Activated T-cell treated with anti-CD3 and anti-CD28 coated beads, Interleukin-2, amount 50 U/mL, for 72 hours (primary cell): ENCODE measurements at places on chromosomes 5 and 9.

GRCh38 chr9:37753489-37754190 is at the start of gene TRMT10B:
TRMT10B (plus strand) TSS chr9:37753805; CDS start chr9:37761932, 8,127 bp downstream.
- peak; percentile 77 for DNase-seq

DNA sequence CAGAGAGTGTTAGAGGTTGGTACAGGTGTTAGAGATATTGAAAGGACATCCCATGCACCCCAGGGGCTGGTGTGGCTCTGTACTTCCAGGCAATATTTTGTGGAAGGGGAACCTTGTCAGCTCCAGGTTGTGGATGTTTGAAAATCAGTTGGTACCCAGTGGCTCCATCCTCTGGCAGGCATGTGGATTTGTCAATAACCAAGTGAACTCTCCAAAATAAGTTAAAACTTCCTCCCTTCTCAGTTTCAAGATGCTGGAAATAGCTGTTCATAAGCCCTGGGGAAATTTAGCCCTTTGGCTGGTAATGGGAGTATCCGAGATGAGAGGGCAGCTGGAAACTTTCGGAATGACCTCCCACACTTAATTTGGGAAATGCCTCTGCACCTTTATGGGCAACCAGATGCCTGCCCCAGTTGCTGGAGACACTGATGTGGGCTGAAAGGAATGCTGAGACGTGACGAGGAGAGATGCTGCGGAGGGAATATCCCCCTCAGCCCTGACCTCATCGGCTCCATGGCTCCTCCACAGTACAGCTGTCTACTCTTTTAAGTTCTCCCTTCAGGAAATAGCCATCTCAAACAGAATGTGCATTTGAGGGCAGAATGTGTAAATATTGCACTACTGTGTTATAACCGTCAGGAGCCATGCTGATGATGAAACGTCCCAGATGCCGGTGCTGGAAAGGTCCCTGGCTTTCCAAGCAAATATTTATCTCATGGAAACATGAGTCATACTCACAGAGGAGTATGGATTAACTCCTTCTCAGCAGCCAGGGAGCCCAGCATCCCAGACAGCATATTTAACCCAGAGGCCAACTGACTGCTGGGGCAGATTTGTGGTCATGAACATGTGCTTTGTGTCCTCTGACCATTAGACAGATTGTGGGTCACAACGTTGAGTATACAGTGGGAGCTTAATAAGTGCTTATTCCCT is 29.5 kb downstream of the TGFBI start:
- no peak for DNase-seq

- DNase-seq: peak; percentile 55
These were observed 24.7 kb upstream of the CETN3 start for GRCh38 chr5:90434116-90434714.

DNA sequence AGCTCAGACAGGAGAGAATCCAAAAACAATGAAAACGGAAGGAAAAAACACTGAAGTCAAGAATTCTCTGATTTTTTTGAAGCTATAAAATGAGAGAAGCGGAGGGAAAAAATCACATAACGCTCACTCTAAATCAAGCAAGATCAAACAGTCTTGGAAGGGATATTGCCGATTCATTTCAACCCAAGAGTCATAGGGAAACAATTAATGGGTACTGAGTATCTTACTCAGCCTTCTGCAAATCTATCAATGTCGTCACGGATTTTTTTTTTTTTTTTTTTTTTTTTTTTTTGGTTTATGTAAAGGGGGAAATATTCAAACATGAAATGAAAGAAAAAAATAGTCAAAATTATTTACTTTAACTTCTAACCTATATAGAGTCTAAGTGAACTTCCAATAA is 9.5 kb downstream of the MEF2C start:
- no peak for DNase-seq

DNA sequence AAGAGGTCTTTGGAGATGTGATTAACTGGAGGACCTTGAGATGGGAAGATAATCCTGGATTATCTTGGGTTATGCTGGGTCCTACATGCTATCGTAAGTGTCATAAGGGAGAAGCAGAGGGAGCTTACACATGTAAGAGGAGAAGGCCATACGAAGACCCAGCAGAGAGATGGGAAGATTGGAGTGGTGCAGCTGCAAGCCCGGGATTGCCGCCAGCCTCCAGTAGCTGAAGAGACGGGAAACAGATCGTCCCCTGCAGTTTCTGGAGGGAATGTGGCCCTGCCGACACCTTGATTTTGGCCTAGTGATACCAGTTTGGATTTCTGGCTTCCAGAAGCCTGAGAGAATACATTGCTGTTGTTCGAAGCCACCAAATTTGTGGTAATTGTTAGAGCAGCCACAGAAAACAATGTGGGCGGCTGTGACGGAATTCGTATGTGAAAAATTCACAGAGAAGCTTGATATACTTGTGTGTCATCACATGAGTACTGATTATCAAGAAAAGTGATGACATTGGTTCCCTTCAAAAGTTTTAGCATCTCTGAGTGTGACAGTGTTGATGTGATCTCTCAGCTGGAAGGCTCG is 86.9 kb downstream of the CYFIP2 start:
- DNase-seq: peak; percentile 61

DNA sequence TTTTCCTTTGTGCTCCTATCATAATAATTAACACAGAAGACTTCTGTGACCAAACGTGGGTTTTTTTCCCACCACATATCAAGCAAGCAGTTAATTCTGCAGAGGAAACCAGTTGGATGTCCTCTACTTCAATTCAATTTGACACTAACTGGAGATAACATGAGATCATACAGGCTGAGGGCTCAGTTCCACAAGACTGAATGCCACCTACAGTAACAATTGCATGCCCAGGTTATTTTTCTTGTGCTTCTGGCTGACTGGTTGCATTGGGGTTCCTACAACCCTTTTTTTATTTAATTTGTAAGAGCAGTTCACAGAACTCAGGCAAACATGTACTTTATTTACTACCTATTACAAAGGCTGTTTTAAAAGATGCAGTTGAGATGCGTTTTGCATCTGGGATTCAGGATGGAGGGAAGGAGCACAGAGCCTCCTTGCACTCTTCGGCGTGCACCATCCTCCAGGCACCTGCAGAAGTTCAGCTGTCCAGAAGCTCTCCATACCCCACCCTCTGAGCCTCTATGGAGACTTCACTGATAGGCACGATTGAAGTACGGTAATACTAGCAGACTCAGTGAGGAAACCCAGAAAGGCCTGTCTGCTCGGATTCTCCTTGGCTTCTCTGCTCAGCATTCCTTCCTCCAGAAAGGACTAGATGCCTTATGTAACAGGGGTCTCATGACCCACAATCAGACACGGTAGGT is 425.2 kb upstream of the CDH9 start:
- DNase-seq: no peak

- DNase-seq: no peak
These were observed 62.0 kb upstream of the RANBP3L start for GRCh38 chr5:36363744-36364143.

DNA sequence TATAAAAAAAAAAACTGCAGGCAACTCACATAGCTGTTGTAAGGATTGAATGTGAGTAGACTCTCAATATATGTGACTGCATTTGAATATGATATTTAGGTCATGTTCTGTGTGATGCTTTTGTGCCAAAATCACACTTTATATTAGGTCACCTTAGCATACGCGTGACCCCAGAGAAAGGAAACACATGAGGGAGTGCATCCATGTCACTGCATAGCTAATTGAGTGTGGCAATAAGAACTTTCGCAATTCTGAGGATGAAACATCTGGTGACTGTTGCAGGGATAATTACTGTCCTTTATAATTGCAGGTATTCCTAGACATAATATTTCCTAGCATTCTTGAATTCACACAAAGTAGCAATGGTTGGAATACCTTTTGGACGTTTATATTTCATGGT is 459.5 kb upstream of the KLF4 start:
- DNase-seq: no peak

- DNase-seq: no peak
These were observed 175.5 kb upstream of the SPRY4 start for GRCh38 chr5:142500227-142500905.

- DNase-seq: no peak
These were observed 72.1 kb upstream of the SREK1 start for GRCh38 chr5:66072031-66072430.

GRCh38 chr5:152437866-152438265 is 32.8 kb upstream of the NMUR2 start:
- DNase-seq: no peak

- peak; percentile 8 for DNase-seq
These were observed 214.3 kb upstream of the GRIA1 start for GRCh38 chr5:153276151-153276550.

GRCh38 chr9:76729980-76730737 is 34.1 kb upstream of the PCA3 start:
- DNase-seq: no peak

DNA sequence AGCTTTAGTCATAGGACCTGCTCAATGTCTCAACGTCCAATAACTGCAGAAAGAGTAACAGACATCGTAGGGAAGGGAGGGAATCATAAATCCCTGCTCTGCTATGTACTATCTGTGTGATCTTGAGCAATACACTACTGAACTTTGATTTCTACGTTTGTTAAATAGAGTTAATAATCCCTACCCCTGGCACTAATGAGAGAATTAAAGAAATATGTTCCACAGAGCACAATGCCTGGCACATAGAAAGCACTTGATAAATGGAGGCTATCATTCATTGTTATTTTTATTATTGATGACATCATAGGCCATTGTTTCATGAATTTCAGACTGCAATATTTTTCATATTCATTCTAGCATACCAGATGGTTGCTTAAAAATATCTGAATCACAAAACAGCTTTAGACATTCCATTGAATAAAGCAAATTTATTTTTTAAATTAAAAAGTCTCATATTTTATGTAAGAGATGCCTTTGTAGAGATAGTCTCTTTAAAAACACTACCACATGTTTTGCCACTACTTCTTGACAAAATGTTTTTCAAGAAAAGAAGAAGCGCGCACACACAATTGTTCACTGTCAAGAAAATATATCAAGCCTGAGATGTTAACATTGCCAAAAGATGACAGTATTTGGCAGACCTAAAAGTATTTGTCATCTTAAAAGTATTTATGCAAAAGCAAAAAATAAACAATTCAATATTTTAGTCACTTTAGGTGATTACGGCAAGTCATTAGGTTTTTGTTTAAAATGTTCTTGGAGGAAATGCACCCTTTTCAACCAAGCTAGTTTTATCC is 108.5 kb downstream of the EBF1 start:
- no peak for DNase-seq
